ENCODE measurements at places on chromosomes 3 and 15.

- DNase-seq: no peak
Observed at GRCh38 chr15:50131617-50132016, 12.6 kb upstream of the ATP8B4 start.

DNA sequence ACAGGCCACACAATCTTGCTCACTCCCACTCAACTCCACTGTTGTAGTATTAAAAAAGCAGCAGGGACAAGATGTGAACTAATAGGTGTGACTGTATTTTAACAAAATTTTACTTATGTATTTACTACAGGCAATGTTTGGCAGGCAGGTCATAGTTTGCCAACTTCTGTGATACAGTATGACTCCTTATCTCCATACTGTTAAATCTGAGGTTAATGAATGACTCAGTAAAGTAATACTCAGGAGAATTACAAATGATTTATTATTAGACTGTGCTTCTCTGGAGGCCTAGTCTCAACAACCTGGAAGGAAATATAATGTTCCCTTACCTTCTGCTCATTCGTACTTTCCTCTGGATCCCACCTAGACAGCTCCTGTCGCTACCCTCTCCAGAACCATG, 258.6 kb upstream of the KCNMB2 start:
- peak; percentile 15 for DNase-seq

DNA sequence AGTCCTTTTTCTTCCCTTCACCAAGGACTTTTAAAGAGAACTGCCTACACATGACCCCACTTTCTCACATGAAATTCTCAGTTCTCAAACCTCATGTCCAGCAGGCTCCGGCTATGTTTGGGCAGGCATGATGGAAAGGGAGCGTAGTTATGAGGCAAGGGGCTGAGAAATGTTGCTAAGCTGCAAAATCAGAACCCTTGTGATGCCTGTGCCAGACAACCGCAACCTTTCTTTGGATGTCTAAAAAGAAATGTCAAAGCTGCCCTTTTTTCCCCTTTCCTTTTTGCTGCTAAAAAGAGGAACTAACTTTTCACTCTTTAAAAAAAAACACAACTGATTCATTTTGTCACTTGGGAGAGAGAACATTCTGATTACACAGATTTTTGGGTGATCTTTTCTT, 19.2 kb downstream of the GNB4 start:
- no peak for DNase-seq

GRCh38 chr3:109050591-109051167, 67.3 kb downstream of the MORC1 start:
- DNase-seq: no peak

DNA sequence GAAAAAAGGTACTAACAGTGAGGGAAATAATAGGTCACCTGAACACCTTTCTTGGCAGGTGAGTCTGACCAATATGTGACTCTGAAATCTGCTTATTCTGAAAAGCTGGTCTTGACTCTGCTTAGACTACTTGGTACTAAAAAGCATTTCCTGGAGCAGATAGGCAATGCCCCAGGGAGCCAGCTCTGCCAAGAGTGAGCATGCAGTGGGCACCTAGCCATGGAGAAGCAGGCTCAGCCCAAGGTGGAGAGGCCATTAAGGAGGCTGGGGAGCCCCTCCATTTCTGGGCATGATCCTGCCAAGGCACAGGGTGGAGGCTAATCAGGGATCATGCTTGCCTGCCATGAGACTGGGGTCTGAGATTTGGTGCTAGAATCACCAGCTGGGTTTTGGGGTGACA, 1.6 kb upstream of the LTF start:
- DNase-seq: no peak

- no peak for DNase-seq
Observed at GRCh38 chr3:143795874-143796273, 52.4 kb downstream of the SLC9A9 start.

DNA sequence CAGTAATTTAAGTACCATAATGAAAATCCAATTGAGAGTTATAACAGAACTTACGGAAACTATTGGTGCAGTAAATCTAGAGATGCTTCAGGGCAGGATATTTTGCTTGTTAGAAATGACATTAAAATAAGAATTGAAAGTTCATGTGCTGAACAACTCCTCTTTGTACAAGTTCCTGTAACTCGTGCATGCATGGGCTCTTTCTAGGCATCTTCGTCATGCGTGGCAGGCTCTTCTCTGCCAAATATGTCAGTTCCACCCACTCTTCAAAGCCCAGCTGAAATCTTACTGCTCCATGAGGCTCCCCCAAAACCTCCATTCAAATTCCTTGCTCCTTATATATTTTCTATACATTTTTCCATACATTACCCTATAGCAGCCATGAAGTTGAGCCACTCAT, 48.7 kb downstream of the FBN1 start:
- DNase-seq: no peak
